ENCODE measurements at places on chromosomes 11 and 22.

DNA sequence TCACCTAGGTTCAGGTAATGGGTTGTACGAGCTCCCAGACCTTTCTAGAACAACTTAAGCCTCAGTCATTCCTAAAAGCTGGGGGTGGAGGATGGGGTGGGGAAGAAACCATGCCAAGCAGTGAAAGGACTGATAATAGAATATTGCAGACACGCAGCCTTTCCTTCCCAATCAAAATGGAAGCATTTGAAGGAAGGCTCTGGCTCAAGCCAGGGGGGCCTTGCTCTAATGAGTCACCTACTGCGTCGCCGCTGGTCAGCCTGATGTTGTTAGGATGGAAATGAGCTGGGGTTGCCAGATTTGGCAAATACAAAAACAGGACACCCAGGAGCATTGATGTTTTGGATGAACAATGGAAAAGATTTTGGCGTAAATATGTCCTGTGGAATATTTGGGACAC lies 6.2 kb downstream of the SYT12 start:
- no peak for DNase-seq

DNA sequence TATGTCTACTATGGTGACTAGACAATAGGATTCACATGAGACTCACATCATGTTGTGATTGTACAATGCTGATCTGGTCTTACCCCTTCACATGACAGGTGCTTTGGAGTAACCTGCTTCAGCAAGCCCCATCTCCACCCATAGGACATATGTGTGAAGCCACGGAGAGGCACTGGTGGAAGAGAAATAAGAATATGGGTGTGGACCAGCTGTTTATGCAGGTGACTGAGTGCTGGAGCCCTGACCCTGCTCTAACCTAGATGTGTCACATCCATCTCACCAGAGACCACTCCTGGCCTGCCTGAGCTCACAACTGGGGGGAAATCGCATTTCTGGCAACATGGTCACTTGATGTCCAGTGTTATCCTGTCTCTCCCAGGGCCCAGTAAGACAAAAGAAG lies 119.7 kb downstream of the GGTLC2 start:
- DNase-seq = no peak

DNA sequence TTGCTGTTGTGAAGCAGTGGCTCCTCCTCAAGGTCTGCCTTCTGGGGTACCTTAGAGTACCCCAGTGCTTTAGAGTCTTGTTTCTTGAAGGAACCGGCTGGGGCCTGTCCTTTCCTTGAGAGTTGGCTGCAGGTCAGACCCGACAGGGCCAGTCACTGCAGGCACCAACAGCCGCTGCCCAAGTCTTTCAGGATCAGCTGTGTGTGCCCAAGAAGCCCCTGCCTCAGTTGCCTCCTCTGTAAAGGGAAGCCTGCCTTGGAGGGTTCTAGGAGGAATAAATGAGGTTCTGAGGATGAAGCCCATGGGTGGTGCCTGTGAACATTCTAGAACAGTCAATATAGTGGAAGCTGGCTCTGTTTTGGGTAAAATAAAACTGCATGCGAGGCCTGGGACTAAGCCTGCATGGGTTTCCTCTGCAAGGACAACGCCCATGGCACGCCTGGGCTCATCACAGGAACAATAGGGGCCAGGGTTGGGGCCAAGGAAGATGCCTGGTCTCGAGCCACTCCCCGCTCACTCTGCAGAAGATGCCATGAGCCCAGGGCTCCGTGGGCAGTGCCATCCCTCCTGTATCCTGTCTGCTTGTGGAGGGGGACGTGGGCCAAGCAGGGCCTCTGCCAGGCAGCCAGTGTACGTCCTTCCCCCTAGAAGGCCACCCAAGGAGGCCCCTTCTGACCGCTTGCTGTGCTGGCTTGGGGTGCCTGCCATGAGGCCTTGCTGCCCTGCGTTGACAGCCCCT lies 81.6 kb downstream of the MED15 start:
- DNase-seq = no peak

- DNase-seq = no peak
Observed at GRCh38 chr11:74159642-74160041, 11.2 kb downstream of the C2CD3 start.

DNA sequence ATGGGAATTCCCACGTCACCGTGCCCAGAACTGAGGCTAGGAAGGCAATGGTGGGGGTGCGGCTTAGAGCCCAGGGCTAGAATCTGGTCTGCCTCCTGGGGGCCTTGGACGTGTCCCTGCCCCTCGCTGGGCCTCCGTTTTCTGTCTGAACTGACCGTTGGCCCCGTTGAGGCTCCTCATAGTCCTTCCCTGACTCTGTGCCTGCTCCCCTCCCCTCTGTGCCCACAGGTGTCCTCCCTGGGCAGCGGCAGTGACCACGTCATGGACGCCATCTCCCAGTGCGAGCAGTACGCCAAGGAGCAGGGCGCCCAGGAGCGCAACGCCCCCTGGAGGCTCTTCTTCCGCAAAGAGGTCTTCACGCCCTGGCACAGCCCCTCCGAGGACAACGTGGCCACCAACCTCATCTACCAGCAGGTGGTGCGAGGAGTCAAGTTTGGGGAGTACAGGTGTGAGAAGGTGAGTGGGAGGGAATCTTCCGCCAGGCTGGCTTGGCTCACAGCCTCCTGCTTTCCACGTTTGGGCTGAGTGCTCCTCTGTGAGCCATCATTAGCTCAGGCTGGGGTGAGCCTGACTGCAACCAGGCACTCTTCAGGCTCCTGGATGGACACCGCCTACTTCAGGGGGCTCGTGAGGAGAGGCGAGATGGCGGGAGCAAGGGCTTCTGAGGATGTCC lies 63.9 kb downstream of the MYO7A start:
- DNase-seq = no peak

GRCh38 chr22:31969789-31970489 lies 25.6 kb downstream of the YWHAH start:
- no peak for DNase-seq

DNA sequence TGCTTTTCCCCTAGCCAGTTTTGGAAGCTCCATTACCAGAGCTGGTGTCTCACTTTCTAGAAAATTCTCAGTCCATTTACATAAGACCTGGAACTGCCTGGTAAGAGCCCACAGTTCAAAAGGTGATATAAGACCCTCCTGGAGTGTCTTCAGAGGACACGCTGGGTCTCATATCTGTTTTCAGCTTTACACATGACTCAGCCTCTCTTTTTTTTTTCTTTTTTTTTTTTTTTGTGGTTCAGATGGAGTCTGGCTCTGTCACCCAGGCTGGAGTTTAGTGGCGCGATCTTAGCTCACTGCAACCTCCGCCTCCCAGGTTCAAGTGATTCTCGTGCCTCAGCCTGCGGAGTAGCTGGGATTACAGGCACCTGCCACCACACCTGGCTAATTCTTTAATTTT lies 30.7 kb downstream of the WEE1 start:
- no peak for DNase-seq

DNA sequence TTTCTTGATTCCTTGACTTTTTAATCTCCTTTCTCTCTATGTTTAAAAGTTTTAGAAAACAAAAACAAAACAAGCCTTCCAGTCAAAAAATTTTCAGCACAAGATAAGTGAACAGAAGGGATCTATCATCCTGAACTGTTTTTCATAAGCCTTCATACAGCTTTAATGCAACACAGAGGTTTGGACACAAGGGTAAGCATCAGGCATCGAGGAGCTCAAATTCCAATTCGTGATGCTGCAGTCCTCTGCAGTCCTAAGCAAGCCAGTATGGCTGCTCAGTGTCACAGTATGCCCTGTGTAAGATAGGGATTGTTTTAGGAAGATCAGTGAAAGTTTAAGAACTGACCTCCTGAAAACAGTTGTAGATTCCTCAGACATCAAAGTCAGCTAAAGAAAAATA lies 740.9 kb downstream of the NTM start:
- DNase-seq = no peak

DNA sequence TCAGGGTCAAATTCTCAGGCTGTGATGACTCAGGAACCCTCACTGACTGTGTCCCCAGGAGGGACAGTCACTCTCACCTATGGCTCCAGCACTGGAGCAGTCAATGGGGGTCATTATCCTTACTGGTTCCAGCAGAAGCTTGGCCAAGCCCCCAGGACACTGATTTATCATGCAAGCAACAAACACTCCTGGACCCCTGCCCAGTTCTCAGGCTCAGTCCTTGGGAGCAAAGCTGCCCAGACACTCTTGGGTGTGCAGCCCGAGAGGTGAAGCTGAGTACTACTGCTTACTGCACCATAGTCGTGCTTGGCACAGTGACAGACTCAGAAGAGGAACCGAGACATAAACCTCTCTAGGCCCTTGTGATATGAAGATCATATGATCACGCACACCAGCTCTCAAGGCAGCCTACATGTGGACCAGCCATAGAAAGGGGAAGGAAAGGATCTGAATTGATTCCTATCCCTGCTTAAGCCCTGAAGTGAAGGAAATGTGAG lies 58.2 kb downstream of the ZNF280B start:
- DNase-seq = no peak

DNA sequence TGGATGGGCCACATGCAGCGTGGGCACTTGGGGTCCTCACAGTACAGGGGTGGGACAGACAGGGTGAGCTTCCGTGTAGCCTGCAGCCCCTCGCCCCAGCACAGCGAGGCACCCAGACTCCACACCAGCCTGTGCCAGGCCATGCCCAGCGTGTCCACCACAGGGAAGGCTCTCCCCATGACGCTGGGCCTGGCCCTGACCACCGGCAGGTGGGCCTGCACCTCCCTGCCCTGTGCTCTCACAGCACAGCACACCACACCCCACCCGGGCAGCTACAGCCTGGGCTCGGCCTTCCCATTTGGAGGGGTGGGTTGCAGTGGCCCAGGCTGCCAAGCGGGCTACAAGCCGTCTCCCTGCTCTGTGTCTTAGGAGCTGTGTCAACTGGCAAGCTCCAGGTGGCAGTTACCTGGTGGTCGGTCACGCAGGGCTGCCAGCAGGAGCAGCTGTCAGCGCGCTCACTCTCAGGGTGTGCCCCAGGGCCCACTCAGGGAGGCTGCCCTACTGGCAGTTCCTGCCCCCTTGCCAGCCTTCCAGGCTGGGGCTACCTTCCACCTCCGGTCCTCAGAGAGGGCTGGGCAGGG lies 4.6 kb downstream of the MOB2 start:
- no peak for DNase-seq

DNA sequence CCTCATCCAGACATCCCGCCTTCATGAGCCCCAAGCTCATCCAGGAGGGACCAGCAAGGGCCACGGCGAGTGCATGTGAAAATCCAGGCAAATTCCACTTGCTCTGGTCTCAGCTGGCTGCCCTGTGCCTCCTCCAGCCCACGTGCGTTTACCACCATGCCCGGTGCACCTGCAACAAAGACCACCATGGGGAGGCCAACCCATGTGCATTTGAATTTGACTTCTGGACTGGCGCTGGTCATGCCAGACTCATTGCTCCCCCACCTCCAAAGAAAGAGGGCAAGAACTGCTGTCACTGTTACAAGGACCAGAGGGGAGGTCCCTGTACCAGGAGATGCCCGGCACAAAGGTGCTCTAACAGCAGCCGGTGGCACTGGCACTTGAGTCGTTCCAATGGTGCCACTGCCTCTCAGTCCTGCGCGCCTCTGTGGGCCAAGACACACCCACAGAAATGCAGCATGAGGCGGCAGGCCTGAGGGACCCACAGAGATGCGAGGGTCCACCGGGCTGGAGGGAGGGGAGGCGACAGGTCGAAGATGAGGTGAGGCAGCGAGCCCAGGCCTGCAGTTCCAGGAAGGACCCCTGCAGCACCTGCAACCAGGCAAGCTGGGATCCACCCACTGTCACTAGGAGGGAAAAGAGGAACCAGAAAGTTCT lies 80.3 kb downstream of the PHF21B start:
- no peak for DNase-seq

DNA sequence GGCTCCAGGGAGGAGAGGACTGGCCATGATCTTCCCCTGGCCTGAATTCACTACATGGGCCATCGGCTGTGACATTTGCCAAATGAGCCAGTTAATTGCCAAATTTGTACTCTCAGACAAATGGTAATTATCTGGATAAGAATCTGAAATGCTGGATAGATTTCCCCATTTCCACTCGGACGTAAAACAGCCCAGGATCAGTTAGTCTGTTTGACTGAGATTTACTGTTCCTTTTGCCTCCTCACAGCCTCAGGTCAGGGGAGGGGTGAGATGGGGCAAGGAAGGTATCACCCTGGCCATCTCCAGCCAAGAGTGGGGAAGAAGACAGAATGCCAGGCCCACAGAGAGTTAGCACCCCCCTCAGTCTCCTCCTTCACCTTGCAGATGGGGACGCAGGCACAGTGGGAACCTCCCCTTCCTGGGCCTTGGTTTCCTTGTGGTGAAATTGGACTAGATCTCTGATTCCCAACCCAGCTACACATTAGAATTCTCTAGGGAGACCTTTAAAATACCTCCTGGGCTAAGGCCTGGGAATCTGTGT lies 5.2 kb downstream of the TRIM29 start:
- DNase-seq = no peak

GRCh38 chr22:41648432-41648831 lies 27.3 kb downstream of the XRCC6 start:
- no peak for DNase-seq

- no peak for DNase-seq
Observed at GRCh38 chr22:50017701-50018224, 5.2 kb upstream of the IL17REL start.

- DNase-seq = no peak
Observed at GRCh38 chr11:73972620-73973449, 9.8 kb downstream of the UCP2 start.

GRCh38 chr11:35598254-35599125 lies 19.8 kb upstream of the FJX1 start:
- no peak for DNase-seq

DNA sequence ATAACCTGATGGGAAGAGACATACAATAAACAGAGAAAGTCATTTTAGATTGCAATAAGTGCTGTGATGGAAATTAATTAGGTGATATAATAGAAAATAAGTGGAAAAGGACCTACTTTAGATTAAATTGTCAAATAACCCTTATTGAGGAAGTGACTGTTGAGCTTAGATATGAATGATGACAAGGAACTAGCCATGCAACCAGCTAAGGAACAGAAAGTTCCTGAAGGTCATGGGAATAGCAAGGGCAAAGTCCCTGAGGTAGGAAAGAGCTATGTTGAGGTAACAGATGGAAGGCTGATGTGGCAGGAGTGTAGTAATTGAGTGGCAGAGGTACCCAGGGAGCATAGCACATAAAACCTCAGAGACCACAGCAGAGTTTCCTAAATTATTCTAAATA lies 135.2 kb downstream of the WNT11 start:
- DNase-seq = no peak

DNA sequence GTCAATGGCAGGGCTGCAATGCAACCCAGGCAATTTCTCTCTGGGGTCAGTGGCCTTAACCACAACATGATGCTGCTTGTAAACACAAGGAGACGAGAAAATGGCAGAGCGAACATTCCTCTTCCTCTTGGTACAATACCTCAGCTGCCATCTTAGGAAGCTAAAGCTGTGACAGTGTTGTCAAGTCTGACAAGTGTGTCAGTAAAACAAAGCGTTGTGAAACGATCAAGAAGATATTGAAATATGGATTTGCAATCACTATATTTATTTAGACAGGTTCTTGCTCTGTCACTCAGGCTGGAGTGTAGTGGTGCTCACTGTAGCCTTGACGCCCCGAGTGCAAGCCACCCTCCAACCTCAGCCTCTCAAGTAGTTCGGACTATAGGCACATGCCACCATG lies 14.5 kb upstream of the USP47 start:
- DNase-seq = no peak

- DNase-seq = no peak
Observed at GRCh38 chr11:20036626-20037335, 123.5 kb downstream of the DBX1 start.

Measured in cortex of kidney (tissue), 1 donor.